CD4-positive, alpha-beta memory T cell (primary cell): ENCODE measurements at places on chromosomes 5 and 9. TPM values are rescaled to one million over a fixed set of nuclear protein-coding genes. Genes with fewer than 3 reads are reported as not detected.
A peak's percentile ranks its signal among the peaks of the same experiment; 100 is the strongest.

Gene FRMPD1
- total RNA-seq = not detected

- DNase-seq = peak; percentile 33
Measured at GRCh38 chr5:40879163-40879942, 29.9 kb upstream of the C7 start.

DNA sequence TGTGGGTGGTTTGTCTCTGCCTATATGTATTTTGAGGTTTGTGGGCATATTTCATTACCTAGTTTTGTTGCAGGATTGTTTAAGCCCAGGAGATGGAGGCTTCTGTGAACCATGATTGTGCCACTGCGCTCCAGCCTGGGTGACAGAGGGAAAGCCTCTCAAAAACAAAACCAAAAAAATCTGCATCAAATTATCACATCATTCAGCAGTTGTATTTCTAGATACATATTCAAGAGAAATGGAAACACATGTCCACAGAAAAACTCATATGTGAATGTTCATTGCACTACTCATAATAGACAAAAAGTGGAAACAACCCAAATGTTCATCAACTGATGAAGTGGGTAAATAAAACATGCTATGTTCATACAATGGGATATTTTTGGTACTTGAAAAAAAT lies 29.9 kb downstream of the HSPA4 start:
- no peak for DNase-seq

- DNase-seq = no peak
Measured at GRCh38 chr5:159214486-159215271, 5.3 kb upstream of the RNF145 start.
